ENCODE measurements at places on chromosomes 5 and 9. TPM values are rescaled to one million over a fixed set of nuclear protein-coding genes. Genes with fewer than 3 reads are reported as not detected.

DNA sequence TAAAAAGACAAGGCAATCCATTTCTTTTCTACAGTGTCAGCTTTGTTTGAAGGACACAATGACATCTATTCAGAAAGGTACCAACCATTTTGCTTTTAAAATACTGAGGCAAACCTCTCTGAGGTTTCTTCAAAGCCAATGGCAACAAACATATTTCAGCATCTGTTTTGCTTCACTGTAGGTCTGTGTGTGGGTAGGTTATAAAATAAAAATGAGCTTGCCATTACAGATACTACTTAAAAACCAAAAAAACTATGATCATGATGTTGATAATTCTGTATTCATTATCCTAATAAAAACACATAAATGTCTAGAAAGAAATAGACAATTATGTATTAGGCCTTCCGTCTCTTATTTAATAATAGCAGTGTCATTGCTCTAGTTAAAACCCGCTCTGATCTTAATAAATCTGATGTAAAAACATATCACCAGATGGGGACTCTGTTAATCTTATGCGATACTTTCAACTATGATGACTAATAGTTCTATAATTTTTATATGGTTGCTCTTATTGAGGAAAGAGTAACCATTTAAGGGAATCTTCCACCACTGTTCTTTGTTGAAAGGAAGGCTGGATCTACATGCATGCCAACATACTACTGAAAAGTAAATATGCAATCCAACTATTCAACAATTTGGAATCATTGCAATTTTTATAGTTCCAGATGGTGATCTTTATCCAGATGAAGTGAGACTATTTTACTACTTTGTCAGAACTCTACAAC is 647.2 kb downstream of the PDE4D start:
- DNase-seq, result no peak

- no peak for DNase-seq
These were observed 1610.1 kb upstream of the ACO1 start for GRCh38 chr9:30774326-30774725.

DNA sequence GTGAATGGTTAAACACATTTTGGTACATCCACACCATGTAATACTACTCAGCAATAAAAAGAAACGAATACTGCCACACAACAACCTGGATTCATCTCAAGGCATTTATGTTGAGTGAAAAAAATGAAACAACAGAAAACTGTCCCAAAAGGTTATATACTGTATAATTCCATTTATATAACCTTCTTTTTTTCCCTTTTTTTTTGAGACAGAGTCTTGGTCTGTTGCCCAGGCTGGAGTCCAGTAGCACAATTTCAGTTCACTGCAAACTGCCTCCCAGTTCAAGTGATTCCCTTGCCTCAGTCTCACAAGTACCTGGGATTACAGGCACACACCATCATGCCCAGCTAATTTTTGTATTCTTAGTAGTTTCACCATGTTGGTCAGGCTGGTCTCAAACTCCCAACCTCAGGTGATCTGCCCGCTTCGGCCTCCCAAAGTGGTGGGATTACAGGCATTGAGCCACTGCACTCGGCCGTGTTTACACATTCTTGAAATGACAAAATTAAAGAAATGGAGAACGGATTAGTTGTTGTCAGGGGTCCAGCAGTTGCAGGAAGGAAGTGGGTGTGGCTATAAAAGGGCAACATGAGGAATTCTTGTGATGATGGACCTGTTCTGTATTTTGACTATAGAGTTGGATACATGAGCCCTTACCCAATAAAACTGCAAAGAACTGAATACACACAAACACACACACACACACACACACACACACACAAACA is 17.4 kb downstream of the PPP6C start:
- peak; percentile 72 for DNase-seq

- DNase-seq, result no peak
These were observed 19.4 kb downstream of the SARDH start for GRCh38 chr9:133718563-133719315.

GRCh38 chr9:93951655-93952118 is 3.5 kb downstream of the BARX1 start:
- DNase-seq, result no peak

DNA sequence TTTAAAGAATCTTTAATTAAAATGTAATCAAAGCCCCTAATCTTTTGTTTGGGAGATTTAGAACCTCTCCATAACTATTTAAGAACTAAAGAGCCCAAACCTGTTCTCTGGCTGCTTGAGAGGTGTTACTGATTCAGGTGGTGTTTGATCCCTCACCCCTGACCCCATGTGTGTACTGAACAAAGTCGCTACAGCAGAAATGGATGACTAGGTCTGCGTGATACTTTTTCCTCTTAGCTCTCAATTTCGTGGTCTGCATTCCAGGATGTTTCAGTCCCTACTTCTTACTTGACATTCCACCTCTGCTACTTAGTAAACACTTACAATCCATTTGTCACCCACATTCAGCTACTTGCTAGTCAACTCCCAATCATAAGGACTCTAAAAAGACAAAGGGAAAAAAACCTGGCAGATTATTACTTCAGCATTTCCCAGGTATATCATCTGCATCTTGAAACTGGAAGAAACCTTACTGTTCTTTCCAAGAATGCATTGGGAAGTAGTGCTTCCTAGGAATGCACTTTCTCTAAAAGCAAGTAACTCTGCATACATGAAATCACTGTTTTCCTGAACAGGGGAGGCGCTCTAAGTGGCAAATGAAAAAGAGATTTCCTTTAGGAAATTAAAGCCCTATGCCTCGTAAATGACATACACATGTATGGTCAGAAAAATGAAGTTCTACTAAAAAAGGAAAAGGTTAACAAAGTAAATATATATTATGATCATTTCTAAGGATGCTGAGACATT is 1091.6 kb downstream of the PTPRD start:
- no peak for DNase-seq

GRCh38 chr5:123035360-123035917 is 1.1 kb downstream of the PPIC start:
- DNase-seq, result peak; percentile 36

- no peak for DNase-seq
These were observed 6.4 kb downstream of the PRKAA1 start for GRCh38 chr5:40791715-40792139.

- DNase-seq, result no peak
These were observed 534 bp upstream of the SAPCD2 start for GRCh38 chr9:137070906-137071275.

DNA sequence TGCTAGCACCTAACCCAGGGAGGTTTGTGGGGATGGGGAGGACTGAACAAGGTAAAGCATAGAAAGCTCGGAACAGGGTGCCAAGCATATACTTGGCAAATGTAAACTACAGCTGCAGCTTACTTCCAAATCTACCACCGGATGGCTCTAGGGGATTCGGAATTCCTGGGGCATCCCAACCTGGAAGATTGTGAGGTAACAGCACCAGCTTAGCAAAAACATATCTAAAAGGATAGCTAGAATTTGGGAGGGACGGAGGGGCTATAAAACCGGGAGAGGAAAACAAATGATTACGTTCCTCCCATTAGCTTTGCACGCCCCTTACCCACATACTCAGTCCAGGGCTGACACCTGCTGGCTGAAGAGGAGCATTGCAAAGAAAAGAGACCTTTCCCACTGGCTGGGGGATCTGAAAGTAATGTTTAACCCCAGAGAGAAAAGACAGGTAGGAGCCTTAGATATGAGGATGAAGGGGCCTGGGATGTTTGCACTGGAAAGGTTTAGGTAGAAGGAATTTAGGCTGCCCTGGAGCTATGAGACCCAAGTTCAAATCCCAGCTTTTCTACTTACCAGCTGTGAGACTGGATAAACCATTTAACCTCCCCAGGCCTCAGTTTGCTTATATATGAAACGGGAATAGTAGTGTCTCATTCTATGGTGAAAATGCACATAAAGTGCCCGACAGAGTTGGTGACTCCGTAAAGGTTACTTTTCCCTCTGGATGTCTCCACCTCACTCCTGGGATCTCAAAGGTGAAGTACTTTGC is 73.6 kb downstream of the FAM114A2 start:
- peak; percentile 52 for DNase-seq

GRCh38 chr5:81426359-81427030 is 32.6 kb upstream of the ACOT12 start:
- DNase-seq, result peak; percentile 47

DNA sequence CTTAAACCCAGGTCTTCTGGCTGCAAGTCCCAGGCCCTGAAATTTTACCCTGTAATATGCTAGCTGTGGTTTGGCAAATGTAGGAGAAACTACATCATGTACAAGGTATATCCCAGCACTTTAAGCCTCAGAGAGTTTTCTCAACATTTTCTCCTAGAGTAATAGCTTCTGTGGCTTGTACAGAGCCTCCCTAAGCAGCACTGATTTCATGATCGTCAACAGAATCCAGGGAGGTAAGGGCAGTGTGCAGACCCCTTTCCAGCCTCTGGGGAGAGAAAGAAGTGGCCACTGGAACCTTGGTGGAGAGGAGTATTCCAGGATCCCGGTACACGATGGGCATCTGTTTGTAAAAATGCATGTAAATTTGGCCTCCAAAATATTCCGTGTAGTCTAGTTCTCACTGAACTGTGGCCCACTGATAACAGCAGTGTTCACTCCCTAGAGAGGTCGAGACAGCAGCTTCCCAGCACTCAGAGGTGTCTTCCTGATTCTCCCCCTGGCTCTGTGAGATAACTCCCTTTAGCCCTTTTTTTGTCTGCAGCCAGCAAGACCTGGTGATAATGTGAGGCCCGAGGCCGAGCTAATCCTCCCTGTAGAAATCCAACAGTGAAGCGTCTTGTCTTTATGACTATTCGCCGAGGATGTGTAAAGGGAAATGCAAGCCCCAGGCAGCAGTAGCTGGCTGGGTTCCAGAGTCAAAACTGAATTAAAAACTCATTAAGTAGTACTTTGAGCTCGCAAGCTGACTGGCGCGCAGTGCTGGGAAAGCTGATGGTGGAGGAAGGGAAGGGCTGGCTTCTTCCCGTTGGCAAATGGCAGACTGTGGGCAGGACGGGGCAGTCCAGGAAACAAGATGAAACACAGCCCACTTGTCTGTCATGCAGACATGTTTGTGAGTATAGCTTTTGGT is 59.0 kb downstream of the MAP1B start:
- peak; percentile 89 for DNase-seq

DNA sequence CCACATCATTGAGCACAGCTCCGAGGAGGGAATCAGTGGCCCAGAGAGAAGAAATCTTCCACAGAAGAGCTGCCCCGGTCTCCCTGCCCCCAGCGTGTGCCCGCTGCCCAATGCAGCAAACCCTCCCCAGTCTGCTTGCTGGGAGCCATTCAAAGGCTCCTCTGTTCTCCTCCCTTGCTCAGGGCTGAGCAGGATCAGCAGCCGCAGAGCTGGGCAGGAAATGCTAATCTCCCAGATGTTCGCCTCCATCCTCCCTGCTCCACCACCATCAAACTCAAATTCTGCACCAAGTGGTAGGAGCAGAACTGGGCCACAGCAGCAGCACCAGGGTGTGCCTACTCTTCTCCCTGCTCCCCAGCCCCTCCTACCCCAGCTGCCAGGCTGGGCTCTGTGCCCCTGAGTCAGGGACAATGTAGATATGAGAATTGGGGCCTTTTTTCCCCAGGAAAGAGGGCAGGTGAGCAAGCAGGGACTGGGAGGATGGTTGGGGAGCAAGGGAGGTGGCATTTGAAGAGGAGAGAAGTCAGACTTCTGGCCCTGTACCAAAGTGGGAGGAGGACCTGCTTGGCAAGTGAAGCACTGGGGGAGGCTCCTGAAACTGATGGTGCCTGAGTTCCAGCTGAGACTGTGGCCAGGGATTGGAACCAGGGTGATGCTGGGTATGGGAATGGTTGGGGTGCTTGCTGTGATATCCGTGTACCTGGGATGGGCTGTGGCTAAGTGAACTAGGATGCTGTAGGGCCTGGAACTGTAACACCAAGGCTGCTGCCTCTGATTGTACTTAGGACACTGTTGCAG is 1.9 kb upstream of the PCDH1 start:
- no peak for DNase-seq

DNA sequence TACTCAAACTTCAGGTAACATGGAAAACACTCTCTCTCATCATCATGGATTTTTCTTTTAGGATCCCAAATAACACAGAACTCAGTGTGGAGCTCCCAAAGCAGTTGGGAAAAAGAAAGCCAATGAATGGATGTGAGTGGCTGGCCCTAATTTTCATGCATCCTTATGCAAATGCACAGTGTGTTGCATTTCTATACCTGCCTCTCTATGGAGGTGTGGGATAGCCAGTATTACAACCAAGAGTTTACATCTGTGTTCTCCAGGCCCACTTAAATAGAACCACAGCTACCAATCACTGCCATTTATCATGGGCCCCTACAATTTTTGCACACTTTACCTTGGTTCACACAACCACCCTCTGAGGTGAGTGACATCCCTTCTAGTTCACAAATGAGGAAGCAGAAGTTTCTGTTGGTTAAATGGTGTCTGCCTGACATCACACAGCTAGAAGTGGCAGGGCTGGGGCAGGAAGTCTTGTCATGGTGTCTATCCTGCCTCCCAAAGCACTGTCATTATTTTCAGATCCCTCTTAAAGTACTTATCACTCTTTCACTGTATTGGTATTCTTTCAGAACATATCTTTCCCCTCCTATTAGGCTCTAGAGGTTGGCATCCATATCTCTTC is 17.3 kb downstream of the MAMDC2 start:
- DNase-seq, result no peak

DNA sequence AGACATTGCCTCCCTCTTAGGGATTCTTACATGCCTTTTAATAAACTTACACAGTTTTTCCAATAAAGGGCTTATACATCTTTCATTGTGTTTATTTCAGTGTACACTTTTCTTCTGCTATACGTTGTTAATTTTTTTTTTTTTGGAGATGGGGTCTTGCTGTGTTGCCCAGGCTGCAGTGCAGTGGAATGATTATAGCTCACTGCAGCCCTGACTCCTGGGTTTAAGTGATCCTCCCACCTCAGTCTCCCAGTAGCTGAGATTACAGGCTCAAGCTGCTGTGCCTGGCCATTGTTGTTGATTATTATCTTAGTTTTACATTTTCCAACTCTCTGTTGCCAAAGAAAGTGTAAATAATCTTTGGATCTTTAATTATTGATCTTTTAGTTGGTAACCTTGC is 89.8 kb downstream of the GTF3C4 start:
- no peak for DNase-seq

DNA sequence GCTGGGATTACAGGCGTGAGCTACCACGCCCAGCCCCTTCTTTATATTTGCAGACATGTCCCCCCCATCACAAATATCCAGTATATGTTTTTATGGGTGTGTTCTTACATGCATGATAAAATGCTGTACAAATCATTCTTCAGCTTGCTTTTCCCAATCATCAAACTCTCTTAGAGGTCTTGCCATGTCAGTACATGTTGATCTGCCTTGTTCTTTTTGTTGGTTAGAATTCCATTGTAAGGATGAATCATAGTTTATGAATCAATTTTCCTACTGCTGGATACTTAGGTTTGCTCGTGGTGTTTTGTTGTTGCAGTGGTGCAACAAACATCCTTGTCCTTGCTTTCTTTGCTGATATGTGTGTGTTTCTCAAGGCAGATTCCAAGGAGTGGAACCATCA is 79.9 kb upstream of the NEURL1B start:
- DNase-seq, result no peak

SPINK4 gene
- not detected for polyA plus RNA-seq

AGXT2 gene
- polyA plus RNA-seq, result not detected

SPATA31A3 gene
- not detected for polyA plus RNA-seq

TRIP13 gene
- polyA plus RNA-seq, result 14.9 TPM

OR13J1 gene
- polyA plus RNA-seq, result not detected

CLIC3 gene
- 2.3 TPM for polyA plus RNA-seq

FAM240B gene
- polyA plus RNA-seq, result not detected

PCDHA4 gene
- polyA plus RNA-seq, result 0.26 TPM

DEPDC1B gene
- polyA plus RNA-seq, result 6.7 TPM

Data from endothelial cell of umbilical vein (primary cell).